ENCODE measurements at places on chromosomes 7 and 10. TPM values are rescaled to one million over a fixed set of nuclear protein-coding genes. Genes with fewer than 3 reads are reported as not detected.

- no peak for DNase-seq
Measured at GRCh38 chr10:7618461-7618860, 48.3 kb downstream of the ITIH5 start.

DNA sequence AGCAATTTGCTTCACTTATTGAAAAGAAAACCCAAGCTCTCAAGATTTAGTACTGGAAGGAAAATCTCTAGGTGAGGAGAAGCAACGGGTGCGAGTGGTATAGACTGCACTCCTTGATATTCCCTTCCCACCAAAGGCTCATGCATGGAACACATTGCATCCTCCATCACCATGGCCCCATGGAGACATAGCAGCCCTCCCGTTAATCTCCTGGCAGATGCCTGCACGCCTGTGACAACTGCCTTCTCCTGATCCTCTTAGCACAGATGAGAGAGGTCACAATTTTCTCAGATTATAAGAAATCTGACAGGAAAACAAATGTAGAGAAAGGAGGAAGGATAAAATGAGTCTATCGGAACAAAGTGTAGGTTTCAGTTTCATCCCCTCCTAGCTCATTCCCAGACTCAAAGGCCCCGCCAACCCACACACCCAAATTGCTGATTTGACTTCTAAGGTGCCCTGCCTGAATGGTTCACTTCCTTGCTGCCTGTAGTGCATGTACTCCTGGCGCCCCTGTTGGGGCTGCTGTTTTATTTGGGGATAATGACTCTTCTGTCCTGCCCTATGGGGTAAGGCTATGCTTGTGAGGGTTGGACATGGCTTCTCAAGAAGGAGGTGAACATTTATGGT is 50.0 kb downstream of the PLXNA4 start:
- no peak for DNase-seq

DNA sequence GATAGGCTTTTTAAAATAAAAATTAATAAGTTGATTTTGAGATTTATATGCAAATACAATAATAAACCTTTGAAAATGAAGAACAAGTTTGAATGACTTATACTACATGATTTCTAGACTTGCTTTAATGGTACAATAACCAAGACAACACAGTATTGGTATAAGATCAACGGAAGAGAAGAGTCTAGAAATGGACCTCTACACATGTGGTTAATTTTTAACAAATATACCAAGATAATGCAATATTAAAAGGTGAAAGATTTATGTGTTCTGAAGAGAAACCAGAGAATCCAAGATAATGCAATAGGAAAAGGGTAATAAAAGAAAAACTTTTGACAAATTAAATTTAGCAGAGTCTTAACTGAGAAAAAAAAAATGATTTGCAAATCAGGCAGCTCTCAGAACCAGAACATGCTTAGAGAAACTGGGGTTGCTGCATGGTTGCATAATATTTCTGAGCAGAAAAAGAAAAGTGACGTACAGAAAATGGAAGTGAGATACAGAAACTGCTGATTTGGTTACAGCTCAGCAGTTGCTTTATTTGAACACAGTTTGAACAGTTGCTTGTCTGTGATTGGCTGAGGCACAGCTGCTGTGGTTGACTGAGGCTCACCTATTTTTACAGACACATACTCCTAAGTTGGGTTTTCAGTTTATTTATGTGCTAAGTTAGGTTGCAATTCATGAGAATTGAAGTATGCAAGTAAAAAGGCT is 365.9 kb downstream of the CRPPA start:
- DNase-seq, result no peak

DNA sequence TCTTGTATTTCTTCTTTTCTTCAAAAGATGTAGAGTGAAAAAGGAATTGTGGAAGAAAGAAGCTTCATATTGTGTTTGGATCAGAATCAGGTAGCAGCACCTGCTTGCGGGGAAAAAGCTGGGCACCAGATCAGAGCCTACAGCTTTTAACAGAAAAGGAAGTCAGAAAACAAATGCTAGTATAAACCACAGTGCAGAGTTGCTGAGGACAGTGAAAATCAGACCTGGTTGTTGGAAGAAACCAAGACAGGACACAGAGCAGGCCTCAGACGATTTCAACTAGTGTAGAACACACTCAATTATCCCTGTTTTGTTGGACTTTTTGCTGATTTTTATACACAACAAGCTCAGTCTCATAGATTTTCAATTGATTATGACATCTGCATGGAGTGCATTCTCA is 221.4 kb downstream of the PTN start:
- no peak for DNase-seq

DNA sequence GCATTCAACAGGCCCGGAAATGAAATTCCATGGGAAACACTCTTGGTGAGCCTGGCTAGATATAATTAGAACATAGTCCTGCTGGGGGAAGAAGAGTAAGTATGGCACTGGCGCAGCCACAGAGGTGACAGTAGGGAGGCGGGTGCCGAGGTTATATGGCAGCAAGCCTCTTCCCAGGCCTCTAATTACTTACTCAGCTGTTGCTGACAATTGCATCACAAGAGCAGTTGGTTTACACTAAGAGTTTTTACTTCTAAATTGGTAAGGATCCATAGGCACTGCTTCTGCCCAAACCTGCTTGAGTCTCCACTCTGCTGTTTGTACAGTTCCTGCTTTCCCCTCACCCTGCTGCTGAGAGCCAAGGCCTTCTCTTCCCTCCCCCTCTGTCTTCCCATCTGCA is 93.3 kb upstream of the DUSP5 start:
- no peak for DNase-seq

GRCh38 chr10:100528123-100528886 is 1.4 kb downstream of the NDUFB8 start:
- DNase-seq, result no peak

LRRC4 gene
- polyA plus RNA-seq, result 4.7 TPM

SPDYE1 gene
- 2.3 TPM for polyA plus RNA-seq

CPXM2 gene
- 0.97 TPM for polyA plus RNA-seq
